Fibroblast of lung (primary cell): ENCODE measurements at places on chromosomes 13 and 19.
A peak's percentile ranks its signal among the peaks of the same experiment; 100 is the strongest.

GRCh38 chr13:20812890-20813289 lies 39.1 kb upstream of the EEF1AKMT1 start:
- DNase-seq, result no peak

GRCh38 chr13:92694047-92694446 lies 532.6 kb upstream of the GPC6 start:
- DNase-seq, result no peak

- no peak for DNase-seq
Measured at GRCh38 chr19:50311723-50312635, 17.2 kb downstream of the KCNC3 start.

DNA sequence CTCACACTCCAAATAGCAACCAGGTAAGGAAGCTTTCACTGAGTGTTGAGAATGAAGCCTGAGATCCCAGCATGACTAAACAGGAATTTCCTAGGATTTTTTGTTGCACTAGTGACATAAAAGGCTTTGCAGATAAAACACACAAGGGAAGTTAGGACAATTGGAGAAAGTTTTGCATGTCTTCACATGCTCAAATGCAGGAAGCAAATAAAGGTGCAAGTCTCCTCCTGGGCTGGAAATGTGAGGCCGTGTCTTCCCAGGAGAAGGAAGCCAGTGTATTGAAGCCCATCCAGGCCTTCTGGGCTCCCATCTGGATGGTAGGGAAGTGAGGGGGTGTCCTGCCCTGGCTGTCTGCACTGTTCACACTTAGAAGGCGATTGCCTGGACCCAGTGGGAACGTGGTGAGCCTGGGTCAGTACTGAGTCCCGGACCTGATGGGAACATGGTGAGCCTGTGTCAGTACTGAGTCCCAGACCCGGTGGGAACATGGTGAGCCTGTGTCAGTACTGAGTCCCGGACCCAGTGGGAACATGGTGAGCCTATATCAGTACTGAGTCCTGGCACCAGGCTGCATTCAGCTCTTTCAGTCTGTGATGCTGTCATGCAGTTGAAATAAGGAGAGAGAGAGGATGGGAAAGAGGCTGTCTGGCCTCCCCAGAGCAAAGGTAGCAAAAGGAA lies 38.7 kb downstream of the SIAH3 start:
- no peak for DNase-seq

- DNase-seq, result peak; percentile 21
Measured at GRCh38 chr19:28235606-28236125, 977.3 kb downstream of the UQCRFS1 start.
